Stimulated activated naive CD4-positive, alpha-beta T cell (primary cell): ENCODE measurements at places on chromosomes 6 and 20.

DNA sequence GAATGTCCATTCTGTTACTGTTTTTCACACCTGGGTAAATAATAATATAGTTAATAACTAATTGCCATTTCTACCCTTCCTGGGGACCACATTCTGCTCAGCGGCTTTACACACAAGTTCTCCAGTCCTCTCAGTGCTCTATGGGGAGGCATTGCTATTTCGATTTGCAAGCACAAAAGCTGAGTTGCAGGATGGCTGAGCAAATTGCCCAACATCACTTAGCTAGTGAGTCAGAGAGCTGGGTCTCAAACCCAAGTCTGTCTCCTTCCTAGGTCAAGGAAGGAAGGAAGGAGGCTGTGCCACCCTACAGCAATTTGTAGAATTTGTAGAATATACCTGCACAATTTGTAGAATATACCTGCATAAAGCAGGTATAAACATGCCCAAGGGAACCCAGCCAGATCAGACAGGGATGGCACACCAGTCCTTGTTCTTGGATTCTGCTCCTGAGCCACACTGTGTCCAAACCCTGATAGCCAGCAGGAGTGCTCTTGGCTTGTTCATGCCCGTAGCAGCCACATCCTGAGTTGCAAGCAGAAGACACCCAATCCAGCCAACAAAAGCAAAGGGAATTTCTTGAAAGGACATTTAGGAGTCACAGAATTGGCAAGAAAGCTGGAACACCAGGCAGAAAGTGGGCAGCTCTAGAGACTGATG, 56.9 kb downstream of the LY86 start:
- no peak for DNase-seq

DNA sequence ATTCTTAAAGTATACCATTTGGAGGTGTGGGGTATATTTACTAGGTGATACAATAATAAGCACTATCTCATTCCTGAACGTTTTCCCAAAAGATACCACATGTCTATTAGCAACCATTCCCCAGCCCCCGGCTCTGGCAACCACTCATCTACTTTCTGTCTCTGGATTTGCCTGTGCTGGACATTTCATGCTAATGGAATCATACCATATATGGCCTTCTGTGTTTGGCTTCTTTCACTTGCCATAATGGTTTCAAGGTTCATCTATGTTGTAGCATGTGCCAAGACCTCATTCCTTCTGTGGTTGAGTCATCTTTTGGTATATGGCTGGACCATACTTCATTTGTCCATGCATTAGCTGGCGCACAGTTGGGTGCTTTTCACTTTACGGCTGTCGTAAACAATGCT, 39.7 kb downstream of the BCAS4 start:
- DNase-seq: no peak

DNA sequence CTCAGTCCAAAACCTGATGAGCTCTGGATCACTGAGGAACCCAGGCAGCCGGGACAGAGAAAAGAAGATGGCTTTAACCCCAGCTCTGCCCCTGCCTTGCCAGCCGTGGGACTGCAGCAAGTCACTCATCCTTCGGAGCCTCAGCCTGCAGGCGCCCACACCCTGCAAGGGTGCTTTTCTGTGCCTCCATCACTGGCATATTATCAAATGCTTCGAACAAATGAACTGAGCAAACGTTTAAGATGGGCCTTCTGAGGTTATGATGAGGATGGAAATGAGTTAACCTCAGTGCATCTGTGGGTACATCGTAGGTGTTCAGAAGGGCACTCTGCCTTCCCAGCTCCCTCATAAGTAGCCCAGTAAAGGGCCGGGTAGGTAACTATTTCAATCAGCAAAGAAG, 79.0 kb downstream of the NFATC2 start:
- no peak for DNase-seq

DNA sequence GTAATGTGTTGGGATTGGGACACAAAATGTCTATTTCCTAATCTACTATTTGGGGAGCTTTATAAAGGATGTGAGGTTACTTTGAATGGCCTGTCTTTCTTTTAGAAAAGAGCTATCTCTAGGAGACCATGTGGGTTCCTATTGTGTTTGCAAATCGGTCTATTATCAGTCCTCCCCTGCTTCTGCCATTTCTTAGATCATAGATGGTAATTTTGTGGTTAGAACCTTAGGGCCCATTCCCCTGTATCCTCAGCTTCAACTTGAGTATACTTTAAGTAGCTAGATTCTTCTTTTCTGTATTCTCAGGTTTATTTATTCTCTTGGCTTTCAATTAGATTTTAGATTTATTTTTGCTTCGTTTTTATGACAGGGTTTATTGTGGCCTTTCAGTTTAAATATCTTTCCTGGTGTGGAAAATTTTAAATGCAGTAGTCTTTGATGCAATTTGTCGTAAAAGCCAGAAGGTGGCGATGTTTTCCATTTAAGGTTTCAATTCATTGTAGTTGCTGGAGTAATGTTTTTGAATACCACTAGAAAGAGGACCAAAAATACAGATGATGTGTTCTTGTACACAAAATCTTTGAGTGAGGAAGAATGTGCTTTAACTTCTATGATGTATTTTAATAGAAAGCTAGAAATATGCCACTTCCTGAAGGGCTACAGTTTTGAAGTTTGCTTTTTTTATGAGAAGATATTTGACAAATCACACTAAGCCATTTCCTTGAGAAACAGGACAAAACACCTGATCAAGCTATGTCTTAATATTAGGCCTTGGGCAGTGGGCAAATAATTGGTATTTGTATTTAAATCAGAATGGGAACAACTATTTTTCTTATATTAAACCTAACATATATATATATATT, 20.3 kb downstream of the TBPL1 start:
- peak; percentile 55 for DNase-seq

- DNase-seq: peak; percentile 65
Observed at GRCh38 chr6:44338228-44339122, 4.0 kb upstream of the SPATS1 start.

DNA sequence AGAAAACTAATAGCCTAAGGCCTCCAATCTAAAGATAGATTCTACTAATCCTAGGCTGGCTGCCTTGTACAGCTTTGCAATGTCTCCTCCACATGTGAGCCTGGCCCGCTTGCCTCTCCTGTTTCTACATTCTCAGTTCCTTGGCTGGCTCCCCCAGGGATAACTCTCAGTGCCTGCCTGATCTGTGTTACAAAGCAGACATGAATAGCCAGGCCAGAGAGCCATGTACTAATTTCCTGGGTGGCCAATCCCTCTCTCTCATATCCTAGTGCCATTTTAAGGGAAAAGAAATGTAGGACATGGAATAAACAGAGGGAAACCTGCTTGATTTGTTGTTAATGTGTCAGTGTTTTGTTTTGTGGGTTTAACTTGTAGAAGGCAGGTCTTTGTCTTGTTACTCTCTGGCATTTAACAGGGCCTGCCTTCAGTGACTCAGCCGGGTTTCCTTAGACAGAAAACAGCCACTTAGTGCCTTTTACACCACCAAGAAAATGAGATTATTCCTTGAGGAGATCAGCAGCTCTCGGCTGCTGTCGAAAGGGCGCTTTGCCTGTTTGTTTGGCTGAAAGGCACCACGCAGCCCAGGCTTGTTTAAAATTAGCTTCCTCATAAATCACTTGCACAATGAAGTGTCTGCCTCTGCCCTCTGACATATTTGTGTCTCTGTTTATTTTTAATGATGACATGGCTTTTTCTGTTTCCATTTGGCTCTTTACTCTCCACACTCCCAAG, 702.7 kb downstream of the MAFB start:
- no peak for DNase-seq

DNA sequence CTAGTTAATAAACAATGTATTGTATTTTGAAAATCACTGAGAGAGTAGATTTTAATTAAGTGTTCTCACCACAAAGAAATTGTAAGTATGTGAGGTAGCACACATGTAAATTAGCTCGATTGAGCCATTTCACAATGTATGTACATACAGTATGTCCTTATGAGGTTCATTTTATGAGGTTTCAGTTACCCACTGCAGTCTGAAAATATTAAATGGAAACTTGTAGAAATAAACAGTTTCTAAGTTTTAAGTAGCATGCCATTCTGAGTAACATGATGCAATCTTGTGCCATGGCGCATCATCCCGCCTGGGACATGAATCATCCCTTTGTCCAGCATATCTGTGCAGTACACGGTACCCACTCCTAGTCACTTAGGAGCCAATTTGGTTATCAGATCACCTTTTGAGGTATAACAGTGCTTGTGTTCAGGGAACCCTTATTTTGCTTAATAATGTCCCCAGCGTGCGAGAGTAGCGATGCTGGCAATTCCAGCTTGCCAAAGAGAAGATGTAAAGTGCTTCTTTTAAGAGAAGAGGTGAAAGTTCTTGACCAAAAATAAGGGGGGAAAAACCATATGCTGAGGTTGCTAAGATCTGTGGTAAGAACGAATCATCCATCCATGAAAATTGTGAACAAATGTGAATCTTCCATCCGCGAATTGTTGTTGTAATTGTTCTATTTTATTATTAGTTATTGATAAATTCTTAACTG, 64.7 kb downstream of the KCNS1 start:
- DNase-seq: no peak

GRCh38 chr20:29689411-29690225, 1567.8 kb upstream of the DEFB115 start:
- no peak for DNase-seq

DNA sequence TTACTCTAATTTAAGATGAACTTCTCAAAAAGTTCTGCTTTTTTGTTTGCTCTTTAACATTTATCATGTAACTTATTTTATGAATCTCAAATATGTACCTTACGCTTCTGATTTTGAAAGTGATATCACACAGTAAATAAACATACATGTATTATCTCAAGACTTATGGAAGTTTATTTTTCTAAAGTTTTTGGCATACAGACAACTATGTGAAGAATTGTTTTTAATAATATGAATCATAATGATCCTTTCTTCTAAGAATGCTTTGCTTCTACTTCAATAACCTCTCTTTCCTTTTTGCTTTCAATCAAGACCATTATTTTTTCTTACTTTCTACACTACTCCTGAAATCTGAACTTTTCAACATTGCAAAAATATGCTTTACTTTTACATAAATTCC, 816.4 kb downstream of the EYS start:
- no peak for DNase-seq
